ENCODE measurements at places on chromosomes 2 and 18. TPM values are rescaled to one million over a fixed set of nuclear protein-coding genes. Genes with fewer than 3 reads are reported as not detected.

The ABCG8 gene
- 0.58 TPM for total RNA-seq

The POLE4 gene
- 35.6 TPM for total RNA-seq

The HOXD12 gene
- not detected for total RNA-seq

The FAM124B gene
- not detected for total RNA-seq

The LINC00305 gene
- total RNA-seq = not detected

The DSG2 gene
- total RNA-seq = 8.9 TPM

The ZAP70 gene
- 1.7 TPM for total RNA-seq

The SCYGR4 gene
- total RNA-seq = not detected

The TDRD15 gene
- total RNA-seq = not detected

The GAREM1 gene
- 1.3 TPM for total RNA-seq
